ENCODE measurements at places on chromosomes 7 and 10.
A peak's percentile ranks its signal among the peaks of the same experiment; 100 is the strongest.

- peak; percentile 4 for DNase-seq
Measured at GRCh38 chr7:25732766-25733217, 419.2 kb upstream of the NFE2L3 start.

GRCh38 chr10:29795850-29796249 is 161.1 kb upstream of the SVIL start:
- DNase-seq: no peak

DNA sequence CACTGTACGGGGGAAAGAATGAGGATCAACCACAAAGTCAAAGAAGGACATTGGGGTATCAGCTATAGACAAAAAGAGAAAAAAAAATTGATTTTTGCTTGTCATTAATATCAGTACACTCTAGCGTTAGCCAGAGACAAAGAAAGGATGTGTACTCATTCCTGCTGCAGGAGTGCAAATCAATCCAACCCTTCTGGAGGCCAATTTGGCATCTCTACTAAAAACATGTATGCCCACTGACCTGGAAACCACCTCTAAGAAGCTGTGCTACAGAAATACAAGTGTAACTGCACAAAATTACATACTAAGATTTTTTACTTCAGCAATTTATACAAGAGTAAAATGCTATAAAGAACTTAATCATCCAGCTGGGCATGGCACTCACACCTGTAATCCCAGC is 13.6 kb downstream of the NSMCE4A start:
- no peak for DNase-seq

- peak; percentile 77 for DNase-seq
Measured at GRCh38 chr10:69413221-69413865, 3.4 kb downstream of the TACR2 start.

GRCh38 chr7:151626422-151627115 is 106.9 kb upstream of the RHEB start:
- DNase-seq: peak; percentile 6

DNA sequence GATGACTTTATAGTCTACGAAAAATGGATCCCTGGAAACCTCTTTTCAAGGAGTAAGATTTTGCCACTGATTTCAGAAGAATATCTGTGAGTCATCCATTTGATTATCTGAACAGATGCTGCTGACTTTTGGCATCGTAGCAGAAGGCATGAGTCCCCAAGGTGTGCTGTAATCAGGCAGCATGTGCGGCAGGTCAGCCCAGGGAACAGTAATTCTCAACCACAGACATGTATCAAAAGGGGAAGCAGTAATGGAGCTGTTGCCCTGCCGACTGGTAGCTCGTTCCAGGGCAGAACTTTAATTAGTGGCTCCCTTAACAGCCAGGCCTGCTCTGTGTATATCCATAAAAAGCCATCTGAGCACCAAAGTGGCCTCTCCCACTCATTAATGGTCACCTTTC is 5.7 kb upstream of the VWC2 start:
- DNase-seq: no peak

DNA sequence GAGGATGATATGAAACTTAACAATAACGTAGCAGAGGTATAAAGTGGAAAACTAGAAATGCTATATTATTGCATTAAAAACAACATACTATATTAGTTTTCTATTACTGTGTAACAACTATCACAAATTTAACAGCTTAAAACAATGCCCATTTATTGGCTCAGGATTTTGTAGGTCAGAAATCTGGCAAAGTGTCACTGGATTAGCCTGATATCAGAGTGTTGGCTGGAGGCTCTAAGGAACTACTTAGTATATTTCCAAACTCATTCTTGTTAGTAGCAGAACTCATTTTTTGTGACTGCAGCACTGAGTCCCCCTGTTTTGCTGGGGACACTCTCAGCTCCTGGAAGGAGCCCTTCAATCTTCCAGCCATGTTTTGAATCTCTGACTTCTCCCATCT is 306.8 kb downstream of the ETV1 start:
- DNase-seq: no peak

DNA sequence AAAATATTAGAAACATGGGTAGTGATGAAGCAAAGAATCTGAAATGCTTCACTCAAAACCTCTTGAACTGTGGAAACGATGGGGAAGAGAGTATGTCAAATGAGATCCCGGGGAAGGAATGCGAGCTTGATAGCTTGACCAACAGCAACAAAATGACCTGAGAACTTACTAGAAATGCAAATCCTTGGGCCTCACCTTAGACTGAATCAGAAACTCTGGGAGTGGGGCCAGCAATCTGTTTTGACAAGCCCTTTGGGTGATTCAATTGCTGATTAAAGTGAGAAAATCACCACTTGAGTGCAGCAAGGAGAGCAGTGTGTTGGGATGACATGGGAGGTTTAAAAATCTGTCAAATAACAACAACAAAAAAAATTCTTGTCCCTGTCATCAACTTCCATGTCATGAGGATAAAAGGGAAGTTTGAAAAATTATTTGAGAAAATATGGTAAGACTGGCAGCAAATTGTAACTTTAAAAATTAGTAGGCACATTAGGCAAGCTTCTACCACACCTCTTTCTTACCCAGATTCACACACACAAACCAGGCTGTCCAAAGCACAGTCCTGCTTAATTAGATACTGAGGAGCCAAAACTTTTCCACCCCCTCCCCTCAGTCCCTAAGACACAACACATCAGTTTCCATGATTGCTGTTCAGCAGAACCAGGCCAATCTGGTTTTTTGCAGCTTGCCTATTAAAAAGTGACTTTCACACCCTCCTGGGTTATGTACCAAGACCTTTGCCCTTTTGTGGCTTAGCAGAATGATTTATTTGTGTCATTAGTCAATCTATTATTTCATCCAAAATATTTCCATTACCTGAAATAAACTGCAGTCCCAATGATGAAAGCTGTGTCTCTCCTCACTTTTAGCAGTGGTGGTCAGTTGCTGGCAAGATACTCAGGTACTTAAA is 15.6 kb downstream of the CALCR start:
- no peak for DNase-seq

GRCh38 chr10:132666705-132667341 is 119.1 kb downstream of the NKX6-2 start:
- DNase-seq: no peak

- DNase-seq: peak; percentile 66
Measured at GRCh38 chr10:27153845-27154193, 365 bp downstream of the YME1L1 start.

- peak; percentile 42 for DNase-seq
Measured at GRCh38 chr7:38398725-38399321, 125.4 kb upstream of the TARP start.

- no peak for DNase-seq
Measured at GRCh38 chr10:78436706-78437406, 403.2 kb downstream of the RPS24 start.

DNA sequence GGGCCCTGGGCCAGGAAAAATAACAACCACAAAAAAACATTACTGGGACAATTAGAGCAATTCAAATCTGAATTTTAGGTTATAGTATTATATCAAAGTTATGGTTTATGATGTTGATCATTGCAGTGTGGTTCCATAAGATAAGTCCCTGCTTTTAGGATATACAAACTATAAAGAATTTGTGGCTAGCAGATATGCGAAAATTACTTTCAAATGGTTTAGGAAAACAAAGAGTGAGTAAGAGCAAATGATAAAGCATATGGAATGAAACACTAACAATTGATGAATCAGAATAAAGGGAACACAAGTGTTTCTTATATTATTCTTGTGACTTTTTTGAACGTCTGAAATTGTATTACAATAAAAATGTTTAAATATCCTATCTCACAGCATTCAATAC is 64.4 kb upstream of the HECTD2 start:
- DNase-seq: no peak

DNA sequence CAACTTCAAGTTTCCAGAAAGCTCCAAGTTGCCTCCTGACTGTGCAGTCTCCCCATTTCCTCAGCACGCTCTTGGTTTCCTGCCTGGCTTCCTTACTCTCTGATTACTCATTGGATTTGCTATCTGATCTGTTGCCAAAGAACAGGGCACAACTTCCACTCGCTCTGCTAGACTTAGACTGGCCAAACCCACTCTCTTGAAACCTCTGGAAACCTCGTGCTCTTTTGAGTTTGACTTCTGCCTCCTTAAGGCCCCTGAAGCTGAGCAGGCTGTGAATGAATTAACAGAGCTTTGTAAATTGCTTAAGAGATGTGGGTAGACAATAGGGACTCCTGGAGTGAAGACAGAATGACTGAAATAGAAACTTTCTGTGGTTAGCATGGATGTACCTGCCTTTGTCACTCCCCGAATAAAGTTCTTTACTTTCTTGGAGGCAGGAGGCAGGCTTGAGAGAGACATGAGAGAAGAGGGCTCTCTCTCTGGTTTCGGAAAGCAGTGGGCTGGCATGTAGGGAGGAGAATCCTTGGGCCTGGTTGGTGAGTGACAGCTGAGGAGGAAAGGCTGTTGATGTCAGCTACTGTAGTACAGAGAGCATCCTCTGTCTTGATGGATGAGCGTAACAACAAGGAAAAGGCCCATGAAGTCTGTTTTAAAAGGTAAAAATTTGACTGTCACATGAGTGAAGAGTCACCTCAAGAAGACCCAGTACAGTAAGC is 70.8 kb downstream of the CHN2 start:
- no peak for DNase-seq

GRCh38 chr10:11581213-11581612 is 30.2 kb downstream of the USP6NL start:
- peak; percentile 18 for DNase-seq

DNA sequence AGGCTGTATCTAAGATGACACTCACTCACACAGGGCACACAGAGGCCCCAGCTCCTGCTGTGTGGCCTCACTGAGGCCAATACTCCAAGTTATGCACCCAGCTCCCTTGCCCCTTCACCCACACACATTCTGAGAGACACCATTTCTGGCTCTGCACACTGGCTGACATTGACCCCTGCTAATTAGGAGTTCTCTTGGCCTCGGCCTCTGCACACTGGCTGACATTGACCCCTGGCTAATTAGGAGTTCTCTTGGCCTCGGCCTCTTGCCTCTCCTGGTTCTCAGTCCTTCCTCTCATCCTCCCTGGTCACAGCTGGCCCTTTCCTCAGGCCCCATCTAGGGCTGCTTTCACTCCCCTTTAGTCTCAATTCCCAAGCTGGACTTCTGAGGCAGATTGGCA is 97.3 kb downstream of the GRID1 start:
- no peak for DNase-seq

DNA sequence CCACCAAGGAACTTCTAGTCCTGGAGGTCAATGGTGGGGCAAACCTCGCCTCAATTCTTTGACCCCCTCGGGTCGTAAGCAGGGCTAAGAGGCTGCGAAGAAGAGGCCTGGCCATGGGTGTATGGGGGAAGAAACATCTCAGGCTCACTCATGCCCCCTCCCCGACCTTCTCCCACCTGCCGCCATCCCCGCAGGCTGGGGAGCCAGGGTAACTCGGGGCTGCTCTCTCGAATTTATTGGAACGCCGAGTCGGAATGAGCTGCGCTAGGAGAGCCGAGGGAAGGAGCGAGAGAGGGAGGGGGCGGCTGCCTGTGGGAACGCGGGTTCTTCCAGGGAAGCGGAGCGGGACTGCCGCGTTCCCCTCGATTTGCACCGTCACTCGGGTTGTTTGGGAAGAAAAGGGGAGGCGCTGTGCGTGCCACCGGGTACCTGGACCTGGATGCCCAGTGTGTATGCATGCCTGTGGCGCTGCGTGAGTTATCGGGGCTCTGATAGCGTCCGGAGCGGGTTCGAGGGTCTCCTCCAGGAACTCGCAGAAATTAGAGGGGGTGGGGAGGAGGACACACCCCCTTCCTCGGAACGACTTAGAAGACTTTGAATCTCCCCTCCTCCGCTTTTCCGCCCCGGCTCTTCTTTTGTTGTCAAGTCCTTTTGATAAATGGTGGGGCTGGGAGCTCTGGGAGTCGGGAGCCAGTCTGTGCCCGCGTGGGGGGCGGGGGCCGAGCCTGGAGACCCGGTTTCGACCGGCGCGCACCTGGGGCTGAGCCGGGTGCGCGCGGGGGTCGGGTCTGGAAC is 1.8 kb upstream of the ZNF503 start:
- DNase-seq: no peak

DNA sequence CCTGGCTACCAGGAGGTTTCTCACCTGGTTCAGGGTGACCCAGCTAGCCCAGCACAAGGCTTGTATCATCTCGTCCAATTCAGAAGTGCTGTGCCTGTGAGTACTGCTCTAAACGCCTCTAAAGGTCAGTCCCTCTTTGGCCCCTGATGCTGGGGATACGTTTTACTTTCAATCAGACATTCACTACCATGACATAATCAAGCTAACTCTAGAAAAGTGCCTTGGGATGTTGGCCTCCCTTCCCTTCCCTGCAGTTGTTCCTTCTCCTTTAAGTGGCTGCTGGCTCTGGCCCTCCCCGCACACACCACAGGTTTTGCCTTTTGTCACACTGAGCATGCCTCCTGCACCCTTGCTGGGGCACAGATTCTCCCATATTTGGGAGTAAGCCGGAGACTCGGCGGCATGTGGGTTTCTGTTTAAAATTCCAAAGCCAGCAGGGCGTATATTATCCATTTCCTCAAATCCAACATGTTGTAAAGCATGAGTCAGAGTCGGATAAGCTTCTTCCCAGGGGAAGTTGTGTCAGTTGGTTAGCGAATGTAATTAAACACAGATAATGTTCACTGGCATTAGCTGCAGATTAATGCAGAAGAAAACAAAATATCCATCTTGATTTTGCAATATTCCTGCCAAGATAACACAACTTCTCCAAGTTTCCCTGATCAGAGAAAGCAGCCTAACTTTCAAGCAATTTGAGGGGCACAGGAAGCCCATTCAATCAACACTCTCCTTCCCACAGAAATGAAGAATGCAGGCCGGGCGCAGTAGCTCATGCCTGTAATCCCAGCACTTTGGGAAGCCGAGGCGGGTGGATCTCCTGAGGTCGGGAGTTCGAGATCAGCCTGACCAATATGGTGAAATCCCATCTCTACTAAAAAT is 31.8 kb upstream of the VCL start:
- DNase-seq: no peak

- DNase-seq: peak; percentile 59
Measured at GRCh38 chr10:131901181-131901829, 497 bp downstream of the PPP2R2D start.

DNA sequence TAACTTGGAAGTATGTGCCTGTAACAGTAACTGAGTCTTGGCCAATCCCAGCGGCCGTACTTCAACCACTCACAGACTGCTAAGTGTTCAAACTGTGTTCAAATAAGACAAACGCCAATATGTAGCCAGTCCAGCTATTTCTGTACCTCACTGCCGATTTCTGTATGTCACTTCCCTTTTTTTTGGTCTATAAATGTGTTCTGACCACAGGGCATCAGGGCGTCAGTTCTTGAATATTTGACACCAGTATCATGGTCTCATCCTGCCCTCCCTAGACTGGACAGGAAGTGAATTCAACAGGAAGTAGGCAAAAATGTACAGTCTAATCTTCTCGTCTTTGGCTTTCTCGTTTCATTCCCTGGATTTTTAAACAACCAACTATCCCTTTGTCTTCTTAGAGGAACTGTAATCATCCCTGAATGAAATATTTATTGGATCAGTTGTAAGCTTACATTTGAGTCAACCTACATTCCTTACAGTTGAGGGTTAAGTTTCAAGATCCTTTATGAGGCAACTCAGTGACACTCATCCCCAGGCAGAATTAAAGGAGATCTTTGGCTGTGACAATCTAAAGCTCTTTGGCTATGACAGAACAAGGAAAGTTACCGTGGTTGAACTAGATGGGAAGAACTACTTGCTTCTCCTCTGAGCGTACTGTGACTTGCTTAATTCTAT is 232.7 kb downstream of the NSUN6 start:
- DNase-seq: peak; percentile 90

GRCh38 chr10:125375210-125375609 is 214.8 kb upstream of the CTBP2 start:
- DNase-seq: peak; percentile 10

- DNase-seq: peak; percentile 43
Measured at GRCh38 chr10:70715853-70716795, 43.8 kb downstream of the ADAMTS14 start.

GRCh38 chr10:97483506-97483905 is 14.7 kb downstream of the MMS19 start:
- DNase-seq: no peak

- peak; percentile 67 for DNase-seq
Measured at GRCh38 chr10:79202188-79203013, 133.6 kb downstream of the ZMIZ1 start.

Data from OCI-M1 (cell line).